ENCODE measurements at places on chromosomes 16 and 17.
A peak's percentile ranks its signal among the peaks of the same experiment; 100 is the strongest.

DNA sequence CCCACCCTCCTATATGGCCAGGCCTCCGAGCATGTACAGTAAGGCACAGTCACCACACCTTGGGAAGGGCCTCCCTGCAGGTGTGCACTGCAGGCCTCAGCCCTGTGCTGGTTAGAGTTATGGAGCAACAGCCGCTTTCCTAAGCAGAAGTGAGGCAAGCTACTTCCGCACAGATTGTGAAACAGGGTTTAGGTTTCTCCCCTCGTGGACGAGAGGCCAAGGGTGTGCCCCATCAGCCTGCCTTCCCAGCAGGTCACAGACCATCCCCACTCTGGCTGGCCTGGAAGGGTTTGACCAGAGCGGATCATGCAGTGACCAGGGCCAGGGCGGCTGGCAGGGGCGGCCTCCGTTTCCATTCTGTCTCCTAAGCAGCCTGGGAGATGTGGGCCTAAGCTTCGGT is 4.7 kb downstream of the MSRB1 start:
- peak; percentile 49 for DNase-seq

DNA sequence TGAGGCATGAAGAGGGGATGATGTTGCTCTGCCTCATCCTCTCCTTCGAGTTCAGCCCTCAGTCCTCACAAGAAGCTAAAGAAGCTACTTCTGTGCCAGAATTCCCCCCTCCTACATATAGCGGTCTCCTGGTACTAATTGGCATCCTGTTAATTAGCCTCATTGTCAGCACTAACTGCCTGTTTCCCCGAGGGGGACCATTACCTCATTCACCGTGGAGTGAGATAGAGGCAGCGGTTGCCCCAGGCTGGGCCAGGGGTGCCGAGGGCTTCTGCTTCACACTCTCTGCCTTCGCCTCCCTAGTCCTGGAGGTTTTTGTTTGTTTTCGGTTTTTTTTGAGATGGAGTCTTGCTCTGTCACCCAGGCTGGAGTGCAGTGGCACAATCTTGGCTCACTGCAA is 5.7 kb upstream of the MINK1 start:
- DNase-seq, result no peak

DNA sequence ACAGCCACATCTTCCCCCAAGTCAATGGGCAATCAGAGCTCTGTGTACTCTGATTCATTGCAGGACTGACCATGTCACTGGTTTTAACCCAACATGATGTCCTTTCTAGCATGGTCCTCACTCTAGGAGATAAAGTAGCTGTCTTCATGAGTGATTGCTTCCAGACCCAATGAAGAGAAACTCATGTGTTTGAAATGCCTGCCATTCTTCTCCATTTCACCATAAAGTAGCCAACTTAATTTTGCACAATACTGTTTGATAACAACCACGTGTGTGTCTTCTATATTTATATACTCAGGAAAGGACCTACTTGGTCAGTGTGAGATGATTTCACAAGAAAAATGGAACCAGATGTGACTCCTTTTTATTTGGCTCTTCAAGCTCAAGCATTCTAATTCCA is 172.5 kb downstream of the AXIN2 start:
- no peak for DNase-seq

DNA sequence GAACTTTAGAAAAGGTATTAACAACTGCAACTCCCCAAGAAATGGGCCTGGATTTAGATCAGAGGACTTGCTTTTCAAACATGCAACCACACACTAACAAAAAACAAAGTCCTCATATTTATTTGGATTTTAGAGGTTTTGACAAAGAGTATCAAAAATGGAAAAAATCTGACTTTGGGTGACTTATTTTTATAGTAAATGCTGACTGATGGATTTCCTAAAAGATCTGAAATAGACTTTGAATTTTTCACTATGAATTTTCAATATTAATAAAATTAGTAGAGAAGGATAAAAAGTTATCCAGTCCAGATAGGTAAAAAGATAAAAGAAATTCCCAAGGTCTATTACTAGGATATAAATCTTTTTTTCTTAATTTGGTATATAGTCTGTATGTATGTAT is 253.5 kb downstream of the KCNJ2 start:
- DNase-seq, result no peak

GRCh38 chr16:16048904-16049582 is 99.6 kb downstream of the ABCC1 start:
- no peak for DNase-seq

DNA sequence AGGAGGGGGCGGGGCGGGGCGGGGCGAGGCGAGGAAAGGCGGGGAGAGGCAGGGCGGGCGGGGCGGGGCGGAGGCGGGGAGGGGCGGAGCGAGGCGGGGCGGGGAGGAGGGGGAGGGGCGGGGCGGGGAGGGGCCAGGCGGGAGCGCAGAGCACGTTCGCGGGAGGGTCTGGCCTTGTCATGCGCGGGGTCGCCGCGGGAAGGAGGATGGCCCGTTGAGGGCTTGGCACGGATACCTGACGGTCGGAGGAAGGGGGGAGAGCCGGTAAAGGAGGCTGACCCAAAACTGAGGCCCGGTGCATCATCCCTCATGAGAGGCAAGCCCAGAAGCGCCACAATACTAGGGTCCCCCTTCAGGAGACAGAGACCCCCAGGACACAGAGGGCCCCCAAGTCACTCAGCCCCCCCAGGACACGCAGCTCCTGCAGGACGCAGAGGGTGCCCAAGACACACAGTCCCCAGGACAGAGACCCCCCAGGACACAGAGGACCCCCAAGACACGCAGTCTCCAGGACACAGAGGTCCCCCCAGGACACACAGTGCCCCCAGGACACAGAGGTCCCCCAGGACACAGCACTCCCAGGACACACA is 593 bp upstream of the WDR45B start:
- no peak for DNase-seq

DNA sequence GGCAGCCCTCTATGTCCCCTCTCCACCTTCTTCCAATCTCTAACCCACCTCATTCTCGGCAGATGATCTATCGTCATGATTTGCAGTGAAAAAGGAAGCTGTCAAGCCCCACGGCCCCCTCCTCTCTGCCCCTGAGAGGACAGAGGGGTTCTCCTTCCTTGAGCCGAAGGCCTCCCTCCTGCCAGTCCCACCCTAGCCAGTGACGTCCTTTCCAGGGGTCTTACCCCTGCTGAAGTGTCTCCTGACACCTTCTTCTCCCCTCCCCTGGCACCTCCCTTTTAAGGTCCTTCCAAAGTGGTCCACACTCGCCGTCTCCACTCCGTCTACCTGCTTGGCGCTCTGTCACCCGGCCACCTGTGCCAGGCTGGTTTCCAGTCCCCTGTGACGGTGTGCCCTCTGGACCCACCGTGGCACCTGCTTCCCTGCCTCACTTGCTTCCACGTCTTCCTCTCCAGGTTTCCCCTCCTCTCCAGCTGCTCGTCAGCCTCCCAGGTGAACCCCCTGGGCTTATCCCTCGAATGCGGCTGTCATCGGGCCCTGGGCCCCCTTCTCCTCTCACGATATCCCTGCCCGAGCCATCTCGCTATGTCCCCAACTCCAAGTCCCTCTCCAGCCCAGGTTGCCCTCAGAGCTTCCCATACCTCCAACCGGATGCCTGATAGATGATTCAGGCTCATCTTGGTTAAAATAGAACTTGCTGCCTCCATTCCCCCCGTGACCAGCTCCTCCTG is 5.7 kb downstream of the CCDC102A start:
- no peak for DNase-seq

GRCh38 chr17:34095106-34095505 is 160.0 kb upstream of the CCL2 start:
- DNase-seq, result no peak

- DNase-seq, result no peak
Observed at GRCh38 chr17:42691021-42691545, 8.8 kb downstream of the CNTNAP1 start.

GRCh38 chr16:63312346-63312745 is 1276.1 kb upstream of the CDH8 start:
- no peak for DNase-seq

- no peak for DNase-seq
Observed at GRCh38 chr16:88622866-88623265, 15.5 kb upstream of the IL17C start.

DNA sequence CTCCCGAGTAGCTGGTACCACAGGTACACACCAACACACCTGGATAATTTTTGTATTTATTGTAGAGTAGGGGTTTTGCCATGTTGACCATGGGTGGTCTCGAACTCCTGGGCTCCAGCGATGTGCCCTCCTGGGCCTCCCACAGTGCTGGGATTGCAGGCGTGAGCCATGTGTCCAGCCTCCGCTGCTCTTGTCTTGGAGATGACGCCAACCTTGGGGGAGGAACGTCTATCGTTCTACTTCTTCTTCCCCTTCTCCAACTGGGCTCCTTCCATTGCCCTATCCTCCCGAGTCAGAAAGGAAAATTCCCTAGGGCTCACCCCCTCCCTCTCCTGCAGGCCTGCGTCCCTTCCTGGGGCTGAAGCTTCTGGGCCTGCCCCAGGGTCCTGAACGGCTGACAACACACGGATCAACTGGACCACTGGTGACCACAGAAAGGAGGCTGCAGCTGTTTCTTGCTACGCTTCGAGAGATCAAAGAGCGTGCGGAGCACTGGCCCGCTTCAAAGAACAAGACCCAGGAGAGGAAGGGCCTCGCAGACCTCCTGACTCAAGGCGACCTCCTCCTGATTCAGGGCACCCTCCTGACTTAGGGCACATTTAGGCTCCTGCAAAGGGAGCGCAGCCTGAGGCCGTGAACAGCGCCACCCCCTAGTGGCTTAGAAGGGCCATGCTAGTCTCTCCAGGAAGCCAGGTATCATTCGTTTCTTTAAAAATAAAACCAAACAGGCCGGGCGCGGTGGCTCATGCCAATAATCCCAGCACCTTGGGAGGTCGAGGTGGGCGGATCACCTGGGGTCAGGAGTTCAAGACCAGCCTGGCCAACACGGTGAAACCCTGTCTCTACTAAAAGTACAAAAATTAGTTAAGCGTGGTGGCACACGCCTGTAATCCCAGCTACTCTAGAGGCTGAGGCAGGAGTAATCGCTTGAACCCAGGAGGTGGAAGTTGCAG is 48.5 kb upstream of the HELZ start:
- peak; percentile 79 for DNase-seq

GRCh38 chr17:78793968-78794367 is 11.9 kb upstream of the CYTH1 start:
- no peak for DNase-seq

- DNase-seq, result no peak
Observed at GRCh38 chr16:79687249-79688130, 87.0 kb upstream of the MAF start.

GRCh38 chr17:38967290-38967738 is at the start of gene FBXO47:
Gene FBXO47, minus strand, starts transcription at chr17:38967403. Its CDS starts 4,378 bp downstream, at chr17:38963025.
- DNase-seq, result peak; percentile 89

DNA sequence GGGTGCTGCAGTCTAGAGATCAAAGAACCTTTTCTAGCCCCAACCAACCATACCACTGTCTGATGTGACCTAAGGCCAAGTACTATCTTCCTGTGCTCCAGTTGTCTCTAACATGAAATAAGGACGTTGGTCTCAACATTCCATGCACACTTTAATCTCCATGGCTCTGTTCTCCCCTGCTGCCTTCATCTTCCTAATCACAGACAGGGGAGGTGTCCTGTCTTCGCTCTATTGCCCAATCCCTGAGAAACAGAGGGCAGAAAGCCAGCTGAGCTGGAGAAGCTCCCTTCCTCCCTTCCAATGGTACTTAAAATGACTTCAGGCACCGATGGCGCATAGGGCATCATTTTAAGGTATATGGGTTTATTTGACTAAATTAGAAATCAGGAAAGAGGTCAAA is 148.9 kb upstream of the GNAO1 start:
- DNase-seq, result no peak

DNA sequence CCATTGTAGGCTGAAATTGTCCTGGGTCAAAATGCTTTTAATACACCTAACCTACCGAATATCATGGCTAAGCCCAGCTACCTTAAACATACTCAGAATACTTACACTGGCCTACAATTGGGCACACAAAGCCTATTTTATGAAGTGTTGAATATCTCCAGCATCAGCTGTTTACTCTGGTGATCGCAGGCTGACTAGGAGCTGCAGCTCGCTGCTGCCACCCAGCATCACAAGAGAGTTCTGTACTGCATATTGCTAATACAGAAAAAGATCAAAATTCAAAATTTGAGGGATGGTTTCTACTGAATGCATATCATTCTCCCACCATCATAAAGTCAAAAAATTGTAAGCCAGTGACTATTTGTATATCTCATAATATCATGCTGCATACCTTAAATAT is 55.3 kb downstream of the ULK2 start:
- DNase-seq, result peak; percentile 19

DNA sequence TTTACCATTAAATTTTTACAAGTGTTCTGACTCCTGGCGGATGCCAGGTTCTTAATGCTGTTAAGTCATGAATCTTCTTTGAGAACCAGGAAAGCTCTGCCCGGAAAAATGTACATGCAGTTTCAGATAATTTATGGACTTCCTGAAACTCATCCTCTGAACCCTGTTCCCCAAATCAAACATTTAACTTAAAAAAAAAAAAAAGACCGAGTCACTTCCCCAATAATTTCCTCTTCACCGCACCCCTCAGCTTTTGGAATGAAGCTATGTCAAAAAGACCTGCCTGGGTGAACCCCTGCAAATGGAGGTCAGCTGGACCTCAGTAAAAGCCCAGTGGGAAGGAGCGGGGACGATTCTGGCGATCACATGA is 15.0 kb downstream of the ZNF232 start:
- DNase-seq, result no peak
